Smooth muscle cell of the coronary artery (primary cell): ENCODE measurements at places on chromosomes 5 and 9. TPM values are rescaled to one million over a fixed set of nuclear protein-coding genes. Genes with fewer than 3 reads are reported as not detected.

The SPATA31C1 gene
- total RNA-seq, result not detected in 2 replicates

The OR1L4 gene
- total RNA-seq, result not detected in 2 replicates

The ZER1 gene
- 12.3 and 17.9 TPM in 2 replicates for total RNA-seq

The FUT7 gene
- not detected in 2 replicates for total RNA-seq

The FSTL4 gene
- total RNA-seq, result not detected in 2 replicates

The DMRT3 gene
- total RNA-seq, result not detected in 2 replicates

The SLC28A3 gene
- total RNA-seq, result 0.47 and 0.60 TPM in 2 replicates

The C7 gene
- total RNA-seq, result 15.8 and 132 TPM in 2 replicates

The GABRA6 gene
- total RNA-seq, result not detected in 2 replicates

The PTGS1 gene
- total RNA-seq, result 27.1 and 116 TPM in 2 replicates

The TAL2 gene
- 0.23 TPM in 1 of 2 replicates, not detected in the other for total RNA-seq

The CA9 gene
- total RNA-seq, result 0.98 TPM in 1 of 2 replicates, not detected in the other

The THBS4 gene
- 0.53 and 11.2 TPM in 2 replicates for total RNA-seq

The TIMD4 gene
- total RNA-seq, result not detected in 2 replicates

The DCP2 gene
- total RNA-seq, result 11.5 and 20.7 TPM in 2 replicates

The CKMT2 gene
- 2.5 and 12.8 TPM in 2 replicates for total RNA-seq

The SLC27A6 gene
- under 0.01 TPM in 1 of 2 replicates, not detected in the other for total RNA-seq

The MEGF10 gene
- total RNA-seq, result under 0.01 TPM in 2 replicates

The IL13 gene
- not detected in 2 replicates for total RNA-seq

The KIAA0825 gene
- 1.4 and 1.6 TPM in 2 replicates for total RNA-seq

The PCDHGB1 gene
- 1.5 and 2.4 TPM in 2 replicates for total RNA-seq

The HAVCR2 gene
- 0.30 and 6.9 TPM in 2 replicates for total RNA-seq

The MCCC2 gene
- 10.9 and 15.6 TPM in 2 replicates for total RNA-seq

The LNPEP gene
- total RNA-seq, result 14.7 and 20.7 TPM in 2 replicates
